ENCODE measurements at places on chromosomes 4 and X.

- no peak for DNase-seq
Observed at GRCh38 chrX:147838465-147839131, 73.1 kb upstream of the FMR1 start.

DNA sequence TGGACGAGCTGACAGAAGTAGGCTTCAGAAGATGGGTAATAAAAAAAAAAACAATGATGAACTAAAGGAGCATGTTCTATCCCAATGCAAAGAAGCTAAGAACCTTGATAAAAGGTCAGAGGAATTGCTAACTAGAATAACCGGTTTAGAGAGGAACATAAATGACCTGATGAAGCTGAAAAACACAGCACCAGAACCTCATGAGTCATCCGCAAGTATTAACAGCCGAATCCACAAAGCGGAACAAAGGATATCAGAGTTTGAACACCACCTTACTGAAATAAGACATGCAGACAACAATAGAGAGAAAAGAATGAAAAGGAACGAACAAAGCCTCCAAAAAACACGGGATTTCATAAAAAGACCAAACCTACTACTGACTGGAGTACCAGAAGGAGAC lies 10.5 kb downstream of the NELFA start:
- no peak for DNase-seq

GRCh38 chr4:26931966-26932365 lies 71.3 kb downstream of the STIM2 start:
- DNase-seq: no peak

DNA sequence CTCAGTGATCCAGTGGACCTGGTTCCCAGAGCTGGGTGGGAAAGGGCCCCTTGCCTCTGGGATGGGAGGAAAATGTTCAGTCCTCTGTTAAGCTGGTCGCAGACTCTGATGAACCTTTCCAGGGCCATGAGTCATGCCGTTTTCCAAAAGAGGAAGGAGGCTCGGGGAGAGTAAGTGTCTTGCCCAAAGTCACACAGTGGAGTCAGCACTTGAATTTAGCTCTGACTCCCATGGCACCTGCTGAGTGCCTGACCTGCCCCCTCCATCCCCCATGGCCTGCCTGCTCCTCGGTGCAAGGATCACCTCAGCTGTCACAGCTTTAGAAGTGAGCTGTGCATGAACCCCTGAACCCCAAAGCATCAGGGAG lies 14.0 kb upstream of the KIAA0232 start:
- DNase-seq: no peak

DNA sequence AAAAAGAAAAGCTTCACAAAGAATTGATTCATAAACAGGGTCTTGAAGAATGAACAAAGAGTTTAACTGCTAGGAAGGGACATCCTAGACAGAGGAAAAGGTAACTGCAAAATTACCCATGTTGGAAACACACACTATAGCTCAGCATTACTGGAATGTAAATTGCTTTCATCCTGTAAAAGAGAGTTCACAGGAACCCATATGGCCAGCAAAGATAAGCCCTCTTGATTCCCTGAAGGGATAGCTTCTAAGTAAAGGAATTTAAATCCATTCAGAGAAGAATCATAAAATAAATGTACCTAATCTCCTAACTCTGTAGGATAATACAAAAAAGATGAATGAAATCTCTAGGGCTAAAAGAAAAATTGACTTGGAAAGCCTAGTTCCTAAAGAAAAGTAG lies 107.1 kb upstream of the INTU start:
- no peak for DNase-seq

GRCh38 chrX:108091878-108092291 lies 307 bp downstream of the ATG4A start:
- DNase-seq: no peak

- no peak for DNase-seq
Observed at GRCh38 chr4:138105331-138105730, 136.8 kb downstream of the SLC7A11 start.

- DNase-seq: no peak
Observed at GRCh38 chr4:127124919-127125318, 507.8 kb upstream of the INTU start.

GRCh38 chr4:76373919-76374552 lies 46.9 kb downstream of the CCDC158 start:
- DNase-seq: no peak

DNA sequence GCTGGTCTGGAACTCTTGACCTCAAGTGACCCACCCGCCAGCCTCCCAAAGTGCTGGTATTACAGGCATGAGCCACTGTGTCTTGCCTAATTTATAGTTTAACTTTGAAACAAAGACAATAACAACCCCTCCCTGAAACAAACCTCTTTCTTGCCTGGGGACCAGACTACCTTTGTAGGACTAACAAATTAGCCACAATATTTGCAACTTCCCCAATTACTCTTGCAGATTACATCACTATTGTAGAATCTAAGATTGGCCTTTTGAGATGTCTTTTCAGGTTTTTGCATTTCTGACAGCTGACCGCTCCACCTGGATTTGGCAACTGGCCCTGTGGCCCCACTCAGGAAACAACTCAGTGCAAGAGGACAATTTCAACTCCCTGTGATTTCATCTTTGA lies 84.8 kb downstream of the AKAP4 start:
- no peak for DNase-seq

Measured in stimulated activated CD8-positive, alpha-beta memory T cell treated with anti-CD3 and anti-CD28 coated beads, Interleukin-7, amount 100 ng/mL, for 1 hour (primary cell).